ENCODE measurements at places on chromosomes 5 and 9.

DNA sequence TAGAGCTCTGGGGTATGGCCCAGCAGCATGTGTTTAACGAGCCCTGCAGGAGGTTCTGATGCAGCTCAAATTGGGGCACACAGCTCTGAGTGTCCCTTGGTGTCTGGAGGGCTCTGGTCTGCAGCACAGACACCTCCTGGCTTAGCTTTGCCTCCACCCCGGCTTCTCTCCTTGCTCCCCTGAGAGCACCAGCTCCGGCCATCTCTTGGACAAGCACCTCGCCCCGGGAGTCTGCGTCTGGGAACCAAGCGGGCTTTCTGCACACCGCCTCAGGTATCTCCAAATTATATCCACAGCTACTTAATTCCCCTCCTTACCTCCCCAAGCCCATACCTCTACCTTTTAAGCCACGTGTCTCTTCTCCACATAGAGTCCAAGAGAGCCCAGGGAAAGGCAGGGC, 83.7 kb upstream of the IRX4 start:
- DNase-seq, result no peak

DNA sequence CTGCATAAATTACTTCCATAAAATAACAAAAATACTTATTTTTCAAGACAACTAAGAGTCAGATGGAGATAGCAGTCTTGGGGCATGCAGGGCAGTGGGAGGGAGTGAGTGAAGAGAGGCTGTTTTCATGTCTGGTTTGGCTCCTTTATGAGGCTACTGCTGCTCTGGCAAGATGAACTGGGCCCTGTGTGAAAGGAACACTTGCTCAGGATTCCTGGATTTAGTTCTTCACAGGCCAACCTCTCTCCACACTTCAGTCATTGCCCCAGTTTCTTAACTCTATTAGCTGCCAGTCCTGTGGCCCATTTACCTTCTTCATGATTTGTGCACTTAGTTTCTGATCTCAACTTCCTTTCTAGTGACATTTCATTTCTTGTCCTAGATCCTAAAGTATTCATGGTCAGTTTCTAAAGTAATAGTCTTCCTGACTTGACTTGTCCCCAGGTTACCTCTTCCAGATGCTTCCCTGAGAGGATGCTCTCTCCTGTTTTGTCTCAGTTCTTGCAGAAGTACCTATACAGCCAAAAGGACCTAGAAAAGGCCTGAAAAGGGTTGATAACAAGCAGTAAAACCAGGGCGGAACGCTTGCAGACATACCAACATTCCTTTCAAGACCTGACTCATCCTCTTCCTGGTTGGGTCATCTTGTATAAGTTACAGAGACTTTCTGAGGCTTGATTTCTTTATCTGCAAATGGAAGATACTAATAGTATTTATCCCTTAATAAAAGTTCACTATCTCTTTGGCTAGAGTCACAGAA, 77.0 kb upstream of the ZFAND5 start:
- no peak for DNase-seq

DNA sequence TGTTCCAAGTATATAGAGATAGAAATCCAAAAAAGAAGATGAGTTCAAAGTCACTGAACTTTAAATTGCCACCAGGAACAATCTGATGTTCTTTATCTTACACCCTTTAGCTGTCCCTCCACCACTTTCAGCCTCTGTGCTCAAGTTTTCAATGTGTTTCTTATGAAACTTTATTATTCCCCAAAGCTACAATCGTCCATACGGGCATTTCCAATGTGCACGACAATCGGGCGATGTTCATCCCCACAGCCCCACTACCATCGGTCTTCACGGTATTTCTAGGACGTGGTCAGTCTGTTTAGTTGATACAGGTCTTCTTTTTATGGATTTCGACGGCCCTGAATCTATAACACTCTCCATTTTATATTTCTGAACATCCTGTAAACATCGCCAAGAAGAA, 238.7 kb upstream of the DAP start:
- no peak for DNase-seq

- DNase-seq, result no peak
Measured at GRCh38 chr9:114229295-114229694, 74.0 kb downstream of the COL27A1 start.

DNA sequence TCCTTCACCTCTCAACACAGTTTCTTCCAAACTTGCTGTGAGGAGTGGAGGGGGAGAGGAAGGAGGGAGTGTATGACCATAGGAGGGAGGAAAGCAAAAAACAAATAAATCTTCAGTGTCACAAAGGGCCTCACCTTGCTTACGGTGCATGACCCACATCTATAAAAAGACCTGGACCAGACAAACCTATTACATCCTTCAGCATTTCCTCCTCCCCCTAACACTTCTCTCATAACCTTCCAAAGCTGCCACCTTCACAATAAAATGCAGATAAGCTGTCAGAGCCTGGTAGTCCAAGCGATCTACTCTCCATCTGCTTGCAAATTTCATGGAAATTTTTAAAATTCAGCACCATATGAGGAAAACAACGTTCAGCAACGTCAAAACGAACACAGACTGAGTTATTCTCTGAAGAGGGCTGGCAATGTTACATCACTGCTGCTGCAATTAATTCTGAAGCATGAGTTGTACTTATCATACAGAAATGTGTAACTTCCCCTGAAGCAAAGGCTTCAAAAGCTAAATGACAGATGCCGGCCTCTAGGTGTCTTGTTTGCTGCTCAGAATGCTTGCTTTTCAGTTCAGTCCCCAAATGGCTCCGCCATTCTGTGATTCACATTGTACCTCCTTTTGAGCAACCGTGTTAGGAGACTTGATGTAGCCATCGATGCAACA, 62.9 kb downstream of the EFNA5 start:
- DNase-seq, result no peak

DNA sequence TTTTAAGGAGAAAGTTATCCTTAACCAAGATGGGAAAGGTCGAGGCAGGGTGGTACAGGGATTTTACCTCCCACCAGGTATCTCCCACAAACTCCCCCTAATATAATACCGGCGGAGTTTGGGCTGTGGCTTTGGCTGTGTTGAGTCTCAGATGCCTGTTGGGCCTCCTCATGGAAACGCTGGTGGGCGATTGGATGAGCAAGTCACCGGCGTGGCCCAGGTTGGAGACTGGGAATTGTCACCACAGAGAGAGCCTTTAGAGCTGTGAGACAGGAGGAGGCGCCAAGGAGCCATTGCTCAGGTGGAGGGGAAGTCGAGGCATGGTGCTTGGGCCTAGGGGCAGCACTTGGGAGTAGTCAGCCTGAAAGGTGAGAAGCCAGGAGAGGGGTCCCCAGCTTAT, 3.4 kb upstream of the CAMSAP1 start:
- no peak for DNase-seq

DNA sequence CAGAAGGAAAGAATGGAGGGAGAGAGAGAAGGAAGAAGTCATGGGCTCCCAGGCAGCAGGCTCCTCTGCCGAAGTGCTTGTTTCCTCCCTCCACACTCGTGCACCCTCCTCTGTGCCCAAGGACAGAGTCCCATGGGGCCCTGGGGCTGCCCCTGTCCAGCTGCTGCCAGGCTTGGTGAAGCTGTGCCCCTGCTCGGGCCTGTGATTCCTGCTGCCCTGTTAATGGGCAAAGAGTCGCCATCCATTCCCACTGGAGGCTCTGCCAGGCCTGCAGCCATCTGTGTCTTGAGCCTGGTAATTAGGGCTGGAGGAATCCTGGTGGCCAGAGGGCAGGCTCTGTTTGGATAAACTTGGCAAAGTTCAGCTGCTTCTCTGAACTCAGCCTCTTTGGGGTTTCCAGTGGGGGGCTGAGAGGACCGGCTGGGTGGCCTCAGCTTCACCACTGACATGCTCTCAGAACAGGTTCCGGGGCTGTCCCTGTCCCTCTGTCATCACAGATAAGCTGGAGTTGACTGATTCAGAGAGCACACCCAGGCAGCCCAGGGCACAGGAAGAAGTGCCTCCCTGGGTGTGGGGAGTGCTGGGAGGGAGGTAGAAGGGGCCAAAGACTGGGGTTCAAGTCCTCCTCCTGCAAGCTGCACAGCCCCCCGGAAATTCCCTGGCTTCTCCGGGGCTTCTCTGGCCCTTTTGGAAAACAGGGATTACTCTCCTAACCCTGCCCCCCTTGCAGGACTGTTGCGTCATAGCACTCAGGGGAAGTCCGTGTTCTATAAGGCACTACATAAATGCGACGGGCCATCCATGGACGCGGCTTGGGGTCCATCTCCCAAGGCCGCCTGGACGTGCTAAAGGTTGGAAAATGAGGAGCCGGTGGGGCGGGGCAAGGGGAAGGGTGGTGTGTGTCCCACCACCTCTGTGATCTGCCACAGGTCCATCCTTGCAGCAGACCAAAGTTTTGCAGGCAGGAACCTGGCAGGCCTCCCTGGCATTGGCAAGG, 154.8 kb downstream of the PAX5 start:
- no peak for DNase-seq

All from central memory CD8-positive, alpha-beta T cell (primary cell).